Suppressor macrophage treated with lipopolysaccharide for 4 hours (primary cell): ENCODE measurements at places on chromosomes 11 and 22.

GRCh38 chr11:61718046-61718531 lies 34.3 kb upstream of the MYRF start:
- no peak for DNase-seq

GRCh38 chr11:3920148-3920852 lies 64.8 kb downstream of the STIM1 start:
- peak; percentile 77 for DNase-seq

DNA sequence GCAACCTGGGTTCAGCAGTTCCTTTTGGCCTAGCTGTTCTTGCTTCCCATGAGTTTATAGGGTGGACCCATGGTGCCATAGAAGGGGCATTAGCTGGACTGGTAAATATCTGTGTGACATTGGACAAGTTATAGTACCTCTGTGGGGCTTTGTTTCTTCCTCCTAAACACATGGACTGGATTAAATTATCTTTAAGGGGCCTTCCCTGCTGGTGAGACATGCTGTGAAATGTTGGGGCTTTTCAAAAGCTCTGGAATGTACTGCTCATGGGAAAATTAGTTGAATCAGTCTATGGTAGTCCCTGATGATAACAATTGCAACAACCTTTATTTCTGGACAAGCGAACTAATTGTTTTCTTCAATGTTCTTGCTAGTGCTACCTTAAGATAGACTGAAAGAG lies 276.2 kb downstream of the BLID start:
- no peak for DNase-seq

- no peak for DNase-seq
Observed at GRCh38 chr11:39177678-39178077, 2281.8 kb downstream of the LRRC4C start.

DNA sequence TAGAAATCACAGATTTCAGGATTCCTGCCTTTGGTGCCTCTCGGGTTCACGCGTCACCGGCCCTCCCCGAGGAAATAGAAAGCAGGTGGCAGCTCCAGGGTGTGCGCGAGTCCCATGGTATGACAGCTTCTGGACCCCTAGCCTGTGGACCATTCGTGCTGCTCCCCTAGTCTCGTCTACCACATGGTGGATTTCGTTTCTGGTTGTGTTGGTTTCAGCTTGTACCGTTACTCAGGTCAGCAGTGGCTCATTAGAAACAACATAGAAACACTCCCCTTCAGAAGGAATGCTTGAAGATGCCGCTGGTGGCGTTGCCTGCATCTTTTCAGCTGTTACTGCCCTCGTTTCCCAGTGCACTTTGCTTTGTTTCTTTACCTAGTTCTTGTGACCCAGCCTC lies 700 bp downstream of the TTC17 start:
- no peak for DNase-seq

DNA sequence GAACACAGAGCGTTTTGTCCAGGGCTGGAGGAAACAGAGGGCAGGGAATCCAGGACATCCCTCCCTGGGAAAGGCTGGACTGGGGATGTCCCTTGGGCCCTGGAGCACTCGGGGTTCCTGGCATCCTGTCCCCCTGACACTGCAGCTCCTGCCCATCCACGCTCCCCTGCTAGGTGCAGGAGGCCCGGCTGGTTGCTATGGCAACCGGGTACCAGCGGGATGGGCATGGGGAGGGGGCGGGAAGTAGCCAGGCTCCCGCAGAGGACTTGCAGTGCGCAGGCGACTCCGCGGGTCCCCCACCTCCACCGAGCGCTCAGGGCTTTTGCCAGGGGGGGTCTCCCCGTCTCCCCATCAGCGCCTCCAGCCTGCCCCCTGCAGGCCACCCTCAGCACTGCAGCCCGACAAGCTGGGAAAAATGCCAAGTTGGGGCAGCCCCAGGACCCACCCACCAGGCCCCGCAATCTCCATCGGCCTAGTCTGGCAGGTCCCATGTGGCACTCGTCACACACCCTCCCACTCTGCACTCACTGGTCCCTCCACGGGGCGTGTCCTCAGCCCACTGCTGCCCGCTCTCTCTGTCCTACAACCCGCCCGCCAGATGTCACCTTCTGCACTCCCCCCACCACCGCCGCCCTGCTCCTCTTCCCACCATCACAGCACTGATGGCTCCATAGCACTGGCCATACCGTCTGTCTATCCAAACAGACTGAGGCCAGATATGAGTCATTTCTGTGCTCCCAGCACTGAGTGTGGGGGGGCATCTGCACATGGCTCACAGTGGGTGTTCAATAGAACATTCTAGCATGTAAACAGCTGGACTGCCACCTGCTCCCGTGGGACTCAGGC lies 31.5 kb downstream of the KIAA0930 start:
- DNase-seq, result peak; percentile 30

- no peak for DNase-seq
Observed at GRCh38 chr11:11981364-11981763, 27.1 kb downstream of the DKK3 start.

- DNase-seq, result peak; percentile 9
Observed at GRCh38 chr22:40156001-40156516, 21.7 kb upstream of the TNRC6B start.

DNA sequence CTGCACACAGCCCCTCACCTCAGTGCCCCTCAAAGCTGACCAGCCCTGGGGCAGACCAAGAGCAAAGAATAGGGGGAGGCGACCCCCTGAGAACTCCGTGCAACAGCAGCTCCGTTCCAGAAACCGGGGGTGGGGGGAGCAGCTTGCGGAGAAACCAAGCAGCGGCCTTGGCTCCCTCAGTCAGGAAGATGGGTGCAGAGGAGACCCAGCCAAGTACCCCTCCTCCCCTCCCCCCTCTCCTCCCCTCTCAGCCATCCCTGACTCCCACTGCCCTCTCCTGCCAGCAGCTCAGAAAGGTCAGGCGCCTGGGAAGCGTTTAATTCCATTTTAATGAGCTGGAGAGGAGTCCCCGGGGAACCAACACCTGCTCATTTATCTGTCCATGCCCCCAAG lies 78.9 kb downstream of the PDE2A start:
- DNase-seq, result no peak

- DNase-seq, result peak; percentile 49
Observed at GRCh38 chr11:133134314-133135173, 397.8 kb downstream of the OPCML start.

- no peak for DNase-seq
Observed at GRCh38 chr22:49994361-49995040, 18.1 kb downstream of the IL17REL start.

DNA sequence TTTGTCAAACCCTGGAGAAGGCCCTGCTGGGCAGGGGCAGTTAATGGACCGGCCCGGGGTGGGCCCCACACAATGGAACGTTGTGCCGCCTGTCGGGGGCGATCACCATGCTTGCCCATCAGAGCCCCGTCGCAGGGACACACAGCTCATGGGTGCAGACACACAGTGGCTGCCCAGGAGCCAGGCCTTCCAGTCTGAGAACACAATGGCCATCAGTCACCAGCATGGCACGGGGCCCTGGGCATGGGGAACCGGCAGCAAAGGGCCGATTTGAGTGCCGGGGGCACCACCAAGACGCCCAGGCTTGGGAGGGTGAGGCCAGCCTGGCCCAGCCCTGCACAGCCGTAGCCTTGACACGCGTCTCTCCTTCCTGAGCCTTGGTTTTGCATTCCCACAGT lies 7.1 kb downstream of the LINC01488 start:
- DNase-seq, result no peak

DNA sequence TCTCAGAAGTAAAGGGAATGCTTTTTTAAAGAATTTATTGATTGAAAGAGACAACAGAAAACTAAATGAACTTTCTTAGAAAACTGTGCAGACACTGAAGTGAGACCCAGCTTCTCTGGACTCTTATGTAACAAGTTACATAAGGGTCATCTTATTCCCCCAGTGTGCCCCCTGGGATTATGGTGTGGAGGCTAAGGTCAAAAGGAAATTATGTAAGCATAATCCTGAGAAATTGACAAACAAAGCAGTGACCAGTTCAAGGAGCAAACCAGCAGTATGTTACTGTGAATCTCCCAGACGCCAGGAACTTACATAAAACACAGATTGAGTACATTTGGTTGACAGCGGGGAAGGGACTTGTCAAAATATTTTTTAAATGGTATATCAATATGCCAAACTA lies 78.6 kb downstream of the SLC1A2 start:
- DNase-seq, result no peak

- no peak for DNase-seq
Observed at GRCh38 chr11:9099617-9100016, 8.2 kb upstream of the SCUBE2 start.

DNA sequence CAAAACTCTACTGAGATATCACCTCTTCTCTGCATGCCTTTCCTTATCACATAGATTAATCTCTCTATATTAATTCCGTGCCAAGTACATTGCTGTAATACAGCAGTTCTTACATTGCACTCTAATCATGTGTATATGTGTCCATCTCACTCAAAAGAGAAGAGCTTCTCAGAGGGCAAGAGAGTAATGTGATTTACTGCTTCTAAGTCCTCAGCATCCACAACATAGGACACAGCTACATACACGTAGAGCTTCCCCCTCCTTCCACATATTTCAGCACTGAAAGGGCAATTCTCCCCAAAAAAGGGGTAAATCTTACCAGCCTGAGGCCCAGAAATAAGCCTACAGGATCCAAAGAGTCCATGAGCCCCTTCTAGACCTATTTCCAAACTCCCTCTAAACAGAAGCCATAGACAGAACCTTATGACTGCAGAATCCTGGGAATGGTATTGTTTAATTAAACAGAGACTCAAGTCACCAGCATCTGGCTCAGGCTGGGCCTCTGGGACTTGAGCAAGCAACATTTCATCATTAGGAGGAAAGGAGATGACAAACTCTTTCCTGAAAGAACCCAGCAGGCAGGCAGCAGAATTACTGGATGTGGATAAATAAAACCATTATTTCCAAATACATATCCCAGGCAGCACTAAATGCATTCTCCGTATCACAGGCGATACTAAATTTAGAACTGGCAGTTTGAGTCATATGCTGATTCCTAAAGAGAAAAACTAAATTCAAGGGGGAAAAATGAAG lies 87.2 kb downstream of the KCNC1 start:
- peak; percentile 24 for DNase-seq

- peak; percentile 74 for DNase-seq
Observed at GRCh38 chr11:3165152-3165705, at the start of gene OSBPL5. Gene OSBPL5, minus strand, starts transcription at chr11:3165310. Its CDS starts 36,162 bp downstream, at chr11:3129148.

GRCh38 chr22:28939394-28939793 lies 56.0 kb downstream of the ZNRF3 start:
- no peak for DNase-seq

DNA sequence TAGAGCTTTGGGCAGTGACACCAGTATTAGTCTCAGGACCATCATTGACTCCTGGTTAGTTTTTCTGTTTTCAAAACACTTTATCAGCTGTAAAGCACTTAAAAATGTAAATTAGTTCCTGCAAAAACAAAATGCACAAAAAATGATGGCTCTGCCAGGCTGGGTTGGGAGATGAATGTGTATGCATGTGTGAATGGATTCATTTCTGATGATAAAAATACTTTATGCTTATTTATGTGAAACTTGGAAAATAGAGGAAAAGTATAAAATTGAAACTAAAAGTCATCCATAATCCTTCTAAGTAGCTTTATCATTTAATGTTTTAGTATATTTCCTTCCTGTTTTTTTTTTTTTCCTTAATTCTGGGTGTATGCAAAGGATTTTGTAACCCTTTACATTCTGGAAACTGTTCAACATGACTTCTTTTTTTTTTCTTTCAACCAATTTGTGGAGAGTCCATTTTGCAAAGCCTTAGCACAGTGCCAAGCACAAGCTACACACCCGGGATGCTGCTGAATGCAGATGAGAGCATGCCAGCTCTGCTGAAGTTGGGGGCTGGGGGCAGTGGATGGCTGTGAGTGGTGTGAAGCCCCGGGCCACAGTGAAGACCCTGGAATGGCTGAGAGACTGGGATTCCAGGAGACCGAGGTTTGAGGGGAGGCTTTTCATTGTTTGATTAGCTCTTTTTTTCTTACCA lies 37.6 kb downstream of the PTPRJ start:
- DNase-seq, result peak; percentile 54

GRCh38 chr22:19407649-19408606 lies 23.6 kb downstream of the HIRA start:
- no peak for DNase-seq

DNA sequence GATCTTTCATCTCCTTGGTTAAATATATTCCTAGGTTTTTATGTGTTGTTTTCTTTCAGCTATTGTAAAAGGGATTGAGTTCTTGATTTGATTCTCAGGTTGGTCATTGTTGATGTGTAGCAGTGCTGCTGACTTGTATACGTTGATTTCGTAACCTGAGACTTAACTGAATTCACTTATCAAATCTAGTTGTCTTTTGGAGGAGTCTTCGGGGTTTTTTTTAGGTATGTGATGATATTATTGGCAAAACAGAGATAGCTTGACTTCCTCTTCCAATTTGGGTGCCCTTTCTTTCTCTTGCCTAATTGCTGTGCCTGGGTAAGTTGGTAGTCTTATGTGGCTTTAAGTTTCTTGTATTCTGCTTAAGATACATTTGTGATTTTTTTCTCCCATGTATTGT lies 52.8 kb downstream of the CBL start:
- DNase-seq, result peak; percentile 16

DNA sequence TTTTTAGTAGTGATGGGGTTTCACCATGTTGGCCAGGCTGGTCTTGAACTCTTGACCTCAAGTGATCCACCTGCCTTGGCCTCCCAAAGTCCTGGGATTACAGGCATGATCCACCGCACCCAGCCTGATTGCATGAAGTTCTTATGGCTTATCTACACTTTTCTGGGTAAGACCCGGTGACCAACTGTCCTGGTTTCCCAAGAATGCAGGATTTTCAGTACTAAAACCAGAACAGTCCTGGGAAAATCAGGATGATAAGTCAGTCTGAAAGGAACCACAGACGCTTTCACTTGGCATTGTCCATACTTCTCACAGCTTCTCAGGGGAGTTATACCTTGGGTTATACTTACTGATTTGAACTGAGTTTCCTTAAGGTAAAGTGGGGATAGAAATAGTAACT lies 1.4 kb upstream of the BPIFC start:
- no peak for DNase-seq

DNA sequence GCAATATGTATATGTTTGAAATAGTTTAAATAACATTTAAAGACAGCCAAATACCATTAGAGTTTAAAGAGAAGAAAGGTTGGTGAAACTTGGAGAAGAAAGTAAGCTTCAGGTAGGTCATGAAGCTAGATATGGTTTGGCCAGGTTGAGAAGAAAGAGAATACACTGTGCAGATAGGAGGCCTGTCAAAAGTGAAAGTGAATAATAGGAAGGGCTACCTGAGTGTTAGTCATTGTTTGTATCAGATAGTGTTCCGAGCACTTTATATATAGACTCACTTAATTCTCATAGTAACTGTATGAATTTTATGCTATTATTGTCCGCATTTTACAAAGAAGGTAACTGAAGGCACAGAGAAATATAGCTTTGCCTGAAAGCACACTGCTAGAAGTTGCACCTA lies 56.9 kb downstream of the USP47 start:
- no peak for DNase-seq

- DNase-seq, result no peak
Observed at GRCh38 chr11:94546162-94546470, 2.4 kb downstream of the FUT4 start.

GRCh38 chr22:32849501-32849900 lies 48.0 kb downstream of the TIMP3 start:
- no peak for DNase-seq

- DNase-seq, result no peak
Observed at GRCh38 chr11:85937835-85938234, 82.7 kb downstream of the CCDC83 start.
